Activated CD8-positive, alpha-beta memory T cell treated with anti-CD3 and anti-CD28 coated beads for 48 hours (primary cell): ENCODE measurements at places on chromosomes 5 and 9.

DNA sequence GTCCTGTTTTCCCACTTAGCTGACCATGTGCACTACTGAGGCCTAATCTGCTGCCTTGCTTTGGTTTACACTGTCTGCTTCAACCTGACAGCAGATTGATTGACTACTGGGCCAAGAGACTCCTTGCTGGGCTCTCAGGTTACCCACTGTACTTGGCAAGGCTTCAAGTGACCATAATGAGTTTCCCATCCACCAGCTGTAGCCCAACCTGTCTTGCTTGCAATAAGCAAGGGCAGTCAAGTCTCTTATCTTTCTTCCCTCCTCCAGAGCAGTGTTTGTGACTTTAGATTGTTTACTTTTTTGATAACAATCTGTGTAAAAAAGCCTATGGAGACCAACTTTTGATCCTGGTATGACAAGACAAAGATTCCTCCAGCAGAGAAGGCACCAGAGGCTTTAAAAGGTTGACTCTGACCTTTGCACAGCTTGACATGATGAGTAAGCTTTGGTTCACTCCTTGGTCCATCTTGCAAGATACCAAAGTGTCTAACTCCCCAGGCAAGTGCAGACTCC, 912.3 kb upstream of the SEMA6A start:
- no peak for DNase-seq

GRCh38 chr5:35617435-35618303, at the start of gene SPEF2:
SPEF2 (plus strand) TSS chr5:35617863; CDS start chr5:35617998, 135 bp downstream.
- DNase-seq = peak; percentile 49

- DNase-seq = no peak
These were observed 114.5 kb downstream of the FGF1 start for GRCh38 chr5:142571371-142571770.

DNA sequence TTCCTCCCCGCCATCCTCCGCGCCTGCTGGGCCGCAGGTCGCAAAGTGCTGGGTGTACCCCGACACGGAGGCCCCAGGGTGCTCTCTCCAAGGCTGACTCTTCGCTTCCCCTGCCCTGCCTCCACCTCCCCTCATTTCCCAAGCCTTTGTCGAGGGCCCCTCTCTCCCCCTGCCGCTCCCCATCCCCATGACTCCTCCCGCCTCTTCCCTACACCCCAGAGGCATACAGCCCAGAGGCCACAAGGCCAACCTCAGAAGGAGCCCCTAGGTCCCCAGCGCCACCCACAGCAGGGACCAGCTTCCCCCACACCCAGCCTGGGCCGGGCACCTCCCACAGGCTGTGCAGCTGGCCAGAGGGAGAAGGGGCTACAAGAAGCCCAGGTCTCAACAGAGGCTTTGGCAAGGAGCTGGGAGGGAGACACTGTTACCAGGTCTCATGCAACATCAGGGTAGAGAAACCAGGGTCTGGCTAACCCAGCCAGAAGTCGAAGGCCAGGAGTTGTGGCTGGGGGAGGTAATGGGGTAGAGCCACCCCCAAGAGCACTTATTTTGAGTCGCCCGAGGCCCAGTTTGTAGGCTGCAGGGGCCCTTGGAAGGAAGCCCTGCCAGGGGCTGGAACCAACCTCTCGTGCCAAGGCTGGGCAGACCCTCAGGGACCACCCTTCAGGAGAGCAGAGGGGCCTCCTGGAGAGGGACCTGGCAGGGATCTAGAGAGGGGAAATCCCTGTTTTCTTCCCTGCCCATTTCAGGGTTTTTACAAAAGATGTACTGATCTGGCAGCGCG, 24.5 kb upstream of the SARDH start:
- no peak for DNase-seq
